A549 treated with Hydrocortisone at 1 μM for 4 hours (cell line): ENCODE measurements at places on chromosomes 2 and 18. TPM values are rescaled to one million over a fixed set of nuclear protein-coding genes. Genes with fewer than 3 reads are reported as not detected.

The GAREM2 gene
- total RNA-seq, result 5.8 to 8.5 TPM (median 7.0 TPM) in 5 replicates

The CGREF1 gene
- 6.9 to 8.5 TPM (median 7.6 TPM) in 5 replicates for total RNA-seq

The IFIH1 gene
- 0.83 to 1.3 TPM (median 1.2 TPM) in 5 replicates for total RNA-seq

The NOL4 gene
- not detected in 5 replicates for total RNA-seq

The SERPINB13 gene
- total RNA-seq, result not detected in 5 replicates

The RBBP8 gene
- total RNA-seq, result 20.7 to 29.6 TPM (median 22.2 TPM) in 5 replicates

The QPCT gene
- 19.8 to 23.6 TPM (median 21.4 TPM) in 5 replicates for total RNA-seq

The RNF25 gene
- 44.9 to 50.7 TPM (median 47.7 TPM) in 5 replicates for total RNA-seq
